ENCODE measurements at places on chromosomes 6 and 20. TPM values are rescaled to one million over a fixed set of nuclear protein-coding genes. Genes with fewer than 3 reads are reported as not detected.

The CCN5 gene
- total RNA-seq: 19.5 TPM

The EDN1 gene
- total RNA-seq: 2.7 TPM

The MYBL2 gene
- total RNA-seq: 0.84 TPM

The OTOR gene
- not detected for total RNA-seq

The SPATS1 gene
- total RNA-seq: not detected

The EHMT2 gene
- 17.1 TPM for total RNA-seq

DNA sequence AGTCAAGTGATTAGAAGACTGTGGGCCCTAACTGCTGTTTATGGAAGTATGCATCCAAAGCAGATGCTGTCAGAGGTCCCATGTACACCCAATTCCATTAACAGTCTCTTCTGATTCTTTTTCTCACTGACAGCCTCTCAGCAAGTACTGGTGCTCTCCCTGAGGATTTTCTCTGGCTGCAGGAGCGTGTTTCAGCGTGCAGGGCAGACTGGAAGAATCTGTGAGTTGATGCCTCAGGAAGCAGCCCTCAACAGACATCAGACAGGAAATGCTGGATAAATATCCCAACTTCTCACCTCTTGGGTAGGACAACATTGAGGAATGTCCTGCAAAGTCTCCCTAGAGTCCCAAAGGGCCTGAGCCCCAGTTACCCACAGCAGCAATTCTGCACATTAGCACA lies 40.8 kb downstream of the ANKEF1 start:
- DNase-seq: no peak

DNA sequence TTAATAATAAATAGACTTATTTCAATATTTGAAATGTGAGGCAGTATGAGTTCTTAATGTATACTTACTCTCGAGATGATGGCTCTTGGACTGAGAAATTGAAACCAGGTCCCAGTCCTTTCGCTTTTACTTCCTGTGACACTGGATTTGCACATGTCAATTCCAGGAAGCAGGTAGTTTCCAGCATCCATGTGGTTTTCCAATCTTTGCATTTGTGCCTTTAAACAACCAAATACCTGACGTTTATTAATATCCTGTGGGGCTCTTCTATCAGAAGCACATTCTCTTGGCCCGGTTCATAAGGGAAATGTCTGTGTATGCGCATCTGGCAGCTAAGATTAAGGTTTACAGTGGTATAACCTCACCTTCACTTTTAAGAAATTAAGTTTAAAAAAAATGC lies 13.1 kb downstream of the UTRN start:
- DNase-seq: no peak

GRCh38 chr6:154821099-154821498 lies 87.9 kb downstream of the SCAF8 start:
- no peak for DNase-seq

GRCh38 chr6:15575357-15576033 lies 87.3 kb downstream of the DTNBP1 start:
- DNase-seq: no peak

DNA sequence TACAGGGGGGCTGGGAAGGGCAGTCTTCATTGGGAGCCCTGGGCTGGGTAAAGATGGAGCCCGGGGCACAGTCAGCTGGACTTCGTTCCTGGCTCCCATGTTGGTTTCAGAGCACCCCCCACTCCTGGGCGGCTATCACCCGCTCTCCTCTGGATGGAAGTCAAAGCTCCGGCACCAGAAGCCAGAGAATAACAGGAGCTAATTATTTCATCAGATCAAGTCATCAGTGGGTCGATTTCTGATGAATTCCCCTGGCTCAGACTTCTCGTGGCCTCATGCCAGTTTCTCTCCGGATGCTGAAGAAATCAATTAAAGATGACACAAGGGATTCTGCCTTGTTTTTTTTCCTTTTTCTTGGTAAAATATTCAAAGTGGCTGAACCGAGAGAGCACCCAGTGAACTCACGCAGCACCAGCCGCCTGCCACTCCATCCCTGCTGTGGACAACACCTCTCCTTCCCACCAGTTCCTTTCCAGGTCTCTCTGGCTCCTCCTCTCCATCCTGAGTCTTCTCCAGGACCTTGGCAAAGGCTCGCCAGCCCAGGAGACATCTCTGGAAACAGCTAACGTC lies 22.5 kb downstream of the SULF2 start:
- DNase-seq: no peak
